Prostate gland (tissue), 2 donors: ENCODE measurements at places on chromosomes 7 and 10.

DNA sequence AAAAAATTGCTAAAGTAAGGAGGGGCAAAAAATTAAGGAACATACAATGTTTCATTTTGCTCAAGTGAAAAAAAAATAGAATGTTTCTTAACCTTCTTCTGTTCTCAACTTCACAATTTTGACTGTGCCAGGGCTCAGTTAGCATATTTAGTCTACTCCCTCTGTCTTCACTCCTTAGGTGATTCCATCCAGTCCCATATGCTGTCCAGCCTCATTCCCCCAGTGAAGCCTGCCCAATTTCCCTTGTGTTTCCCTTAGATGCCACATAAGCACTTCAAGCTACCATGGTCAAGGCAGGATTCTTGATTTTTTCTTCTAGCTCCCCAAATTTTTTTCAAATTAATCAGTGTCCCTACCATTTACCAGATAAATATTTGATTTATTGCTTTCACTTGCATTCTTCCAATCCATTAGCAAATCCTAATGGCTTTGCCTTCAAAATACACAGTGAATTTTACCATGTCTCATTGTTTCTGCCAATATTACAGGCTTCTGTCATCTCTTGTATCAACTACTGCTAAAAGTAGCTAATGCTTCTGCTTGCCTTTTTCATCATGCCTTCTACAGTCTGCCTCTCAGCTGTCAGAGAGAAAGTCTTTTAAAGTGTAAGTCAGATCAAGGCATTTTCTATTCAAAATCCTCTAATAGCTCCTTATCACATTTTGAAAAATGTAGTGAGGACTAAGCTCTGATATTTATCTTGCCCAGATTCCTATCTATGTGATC, 166.8 kb downstream of the MACC1 start:
- no peak overlapping the region for H3K27ac ChIP-seq
- no peaks in the 10 kb centered on the region for H3K27me3 ChIP-seq
- no peak overlapping the region for H3K4me3 ChIP-seq

DNA sequence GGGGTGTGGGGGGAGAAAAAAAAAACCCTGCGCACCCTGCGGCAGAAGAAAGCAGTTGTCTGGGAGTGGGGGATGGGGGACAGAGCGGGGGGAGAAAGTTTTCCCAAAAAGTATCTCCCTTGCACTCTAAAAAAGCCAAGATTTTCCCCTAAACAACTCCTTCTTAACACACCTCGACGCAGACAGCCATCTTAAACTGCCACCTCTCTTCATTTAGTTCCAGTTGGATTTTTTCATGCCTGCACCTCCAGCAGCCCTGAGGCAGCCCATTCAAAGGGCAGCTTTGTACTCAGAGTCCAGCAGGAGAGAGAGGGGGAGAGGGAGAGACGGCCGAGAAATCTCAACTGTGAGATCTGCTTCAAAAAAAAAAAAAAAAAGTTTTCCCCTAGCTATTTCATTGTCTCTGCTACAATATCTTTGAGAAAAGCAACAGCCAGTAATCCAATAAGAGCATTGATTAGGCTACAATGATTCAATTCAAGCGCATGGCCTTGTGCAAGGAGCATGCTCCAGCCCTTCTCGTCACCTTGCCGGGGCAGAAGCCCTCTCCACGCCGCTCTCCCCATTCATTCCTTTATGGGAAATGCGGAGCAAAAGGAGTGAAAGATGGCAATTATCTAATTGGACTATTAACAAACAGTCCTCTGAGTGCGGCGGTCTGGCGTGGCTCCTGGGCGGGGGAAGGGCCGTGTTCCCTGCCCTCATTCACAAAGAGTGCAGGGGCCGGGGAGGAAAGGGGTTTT, 939 bp upstream of the VAX1 start:
- no peak overlapping the region for H3K4me3 ChIP-seq
- DNase-seq = no peak
- H3K27me3 ChIP-seq = peaks cover 64% of the 10 kb centered on the region
- no peak overlapping the region for H3K27ac ChIP-seq
- H3K36me3 ChIP-seq = no peaks in the 10 kb centered on the region

GRCh38 chr10:77381750-77382149, 255.9 kb downstream of the KCNMA1 start:
- H3K27ac ChIP-seq = no peak overlapping the region
- H3K4me1 ChIP-seq = no peaks in the 10 kb centered on the region
- no peak for DNase-seq
- H3K4me3 ChIP-seq = no peak overlapping the region

- H3K27ac ChIP-seq = no peak overlapping the region
- H3K36me3 ChIP-seq = no peaks in the 10 kb centered on the region
- no peak for DNase-seq
- no peaks in the 10 kb centered on the region for H3K4me1 ChIP-seq
- H3K4me3 ChIP-seq = no peak overlapping the region
- no peaks in the 10 kb centered on the region for H3K27me3 ChIP-seq
Observed at GRCh38 chr10:84933402-84933801, 605.0 kb downstream of the CCSER2 start.

- no peaks in the 10 kb centered on the region for H3K36me3 ChIP-seq
- H3K4me3 ChIP-seq = no peak overlapping the region
- peaks cover 3% of the 10 kb centered on the region for H3K27me3 ChIP-seq
- DNase-seq = no peak
- no peaks in the 10 kb centered on the region for H3K4me1 ChIP-seq
Observed at GRCh38 chr7:3042861-3043489, 692 bp downstream of the CARD11 start.
